ENCODE measurements at places on chromosomes 13 and 19.

DNA sequence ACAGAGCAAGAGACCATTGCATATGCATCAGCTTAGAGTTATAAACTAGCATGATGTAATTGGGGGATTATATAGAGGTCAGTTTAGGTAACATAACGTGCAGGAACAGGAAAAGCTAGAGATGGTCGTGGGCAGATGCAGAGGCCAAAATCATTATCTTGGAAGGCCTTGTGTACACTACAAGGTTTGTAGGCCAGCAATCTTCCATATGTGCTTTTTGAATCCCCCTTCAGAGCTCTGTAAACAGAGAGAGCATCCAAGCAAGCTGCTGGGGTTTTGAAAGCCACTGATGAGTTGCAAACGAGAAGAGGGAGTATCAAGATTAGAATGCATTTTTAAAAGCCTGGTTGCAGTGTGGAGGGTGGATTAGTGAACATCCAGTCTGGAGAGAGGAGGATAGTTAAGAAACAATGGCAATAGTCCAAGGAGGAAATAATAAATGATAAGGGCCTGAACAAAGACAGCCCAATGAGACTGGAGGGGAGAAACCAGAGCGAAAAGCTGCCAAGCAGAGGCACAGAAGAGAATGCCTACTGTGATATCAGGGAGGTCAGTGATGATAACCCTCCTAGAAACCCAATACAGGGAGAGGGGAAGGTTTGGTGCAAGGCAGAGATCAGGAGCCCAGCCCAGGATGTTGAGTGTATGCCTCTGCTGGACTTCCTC lies 109.6 kb downstream of the ZAR1L start:
- no peak for DNase-seq

DNA sequence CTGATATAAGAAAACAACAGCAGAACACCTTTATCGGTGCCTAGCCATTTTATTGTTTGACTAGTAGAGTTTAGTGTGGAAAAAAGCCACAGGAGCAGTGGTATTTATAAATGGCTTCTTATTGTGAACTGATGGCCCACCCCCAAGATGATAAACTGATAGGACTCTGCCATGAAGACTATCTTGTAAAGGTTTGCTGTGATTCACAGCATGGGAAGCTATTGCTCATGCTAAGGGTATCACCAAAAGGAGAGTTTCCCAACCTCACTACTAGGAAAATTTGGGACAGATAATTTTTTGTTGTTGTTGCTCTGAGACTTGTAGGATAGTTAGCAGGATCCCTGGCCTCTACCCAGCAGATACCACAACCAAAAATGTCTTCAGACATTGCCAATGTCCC lies 12.0 kb upstream of the SLC7A1 start:
- no peak for DNase-seq

DNA sequence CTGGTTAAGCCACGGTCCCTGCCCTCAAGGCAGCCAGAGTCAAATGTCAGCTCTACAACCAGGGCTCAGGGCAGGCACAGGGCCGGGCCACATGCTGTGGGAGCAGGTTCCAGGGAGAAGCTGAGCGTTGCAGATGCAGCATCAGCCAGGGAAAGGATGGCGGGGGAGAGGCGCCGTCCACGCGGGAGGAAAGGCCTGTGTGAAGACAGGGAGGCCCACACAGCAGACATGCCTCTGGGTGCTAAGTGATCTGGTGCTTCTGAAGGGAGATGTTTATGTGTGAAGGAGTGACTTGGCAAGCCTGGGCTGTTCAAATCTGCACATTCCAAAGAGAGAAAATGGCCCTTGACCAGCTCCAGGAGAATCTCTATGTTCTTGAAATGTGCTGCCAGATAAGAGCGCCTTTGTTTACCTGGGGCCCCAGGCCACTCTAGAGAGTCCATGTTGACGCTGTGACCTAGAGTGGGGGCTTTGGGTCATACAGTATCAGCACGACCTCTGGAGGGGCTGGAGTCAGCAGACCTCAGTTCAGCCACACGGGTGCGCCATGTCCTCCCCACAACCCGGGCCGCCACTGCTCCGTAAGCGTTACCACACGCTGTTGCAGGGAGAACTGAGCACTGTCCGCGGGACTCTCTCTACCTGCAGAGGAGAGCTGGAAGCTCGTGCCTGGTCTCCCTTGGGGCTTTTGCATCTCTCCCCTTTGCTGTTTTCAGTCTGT lies 15.9 kb upstream of the ATF5 start:
- DNase-seq: no peak

DNA sequence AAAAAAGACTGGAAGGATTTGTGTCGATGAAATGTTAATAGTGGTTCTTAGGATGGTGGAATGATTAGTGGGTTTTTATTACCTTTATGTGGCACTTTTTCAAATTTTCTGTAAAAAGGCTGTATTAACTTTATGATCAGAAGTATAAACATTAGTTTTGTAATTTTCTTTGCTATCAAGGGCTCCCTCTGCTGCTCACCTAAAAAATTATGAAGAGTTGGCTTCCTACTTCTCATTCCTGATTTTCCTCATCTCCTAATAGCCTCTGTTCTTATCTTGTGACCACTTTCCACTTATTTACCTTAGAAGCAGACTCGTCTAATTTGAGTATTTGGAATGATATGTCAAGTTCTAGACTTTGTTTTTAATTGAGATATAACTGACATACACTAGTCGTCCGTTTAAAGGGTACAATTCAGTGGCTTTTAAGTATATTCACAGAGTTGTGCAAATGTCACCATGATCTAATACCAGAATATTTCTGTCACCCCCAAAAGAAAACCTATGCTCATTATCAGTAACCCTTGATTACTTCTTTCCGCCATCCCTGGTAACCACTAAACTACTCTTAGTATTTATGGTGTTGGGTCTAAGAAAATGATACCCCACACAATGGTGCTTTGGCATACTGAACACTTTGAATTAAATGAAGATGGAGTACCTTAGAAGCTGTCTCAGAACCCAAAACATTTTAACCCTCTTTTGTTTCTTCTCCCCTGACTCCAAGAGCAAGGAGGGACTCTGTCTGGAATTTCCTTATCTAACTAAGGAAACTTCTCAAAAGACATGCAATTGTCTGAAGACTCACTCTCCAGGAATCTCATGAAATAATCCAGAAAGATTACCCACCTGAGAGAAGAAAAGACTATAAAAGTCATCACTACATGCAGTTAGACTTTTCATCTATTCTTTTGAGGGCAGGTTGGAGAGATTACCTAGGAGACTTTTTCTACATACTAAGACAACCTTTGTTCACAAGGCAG lies 311.3 kb downstream of the DLEU7 start:
- no peak for DNase-seq

- no peak for DNase-seq
These were observed 696.2 kb upstream of the SLITRK5 start for GRCh38 chr13:86974995-86975328.

DNA sequence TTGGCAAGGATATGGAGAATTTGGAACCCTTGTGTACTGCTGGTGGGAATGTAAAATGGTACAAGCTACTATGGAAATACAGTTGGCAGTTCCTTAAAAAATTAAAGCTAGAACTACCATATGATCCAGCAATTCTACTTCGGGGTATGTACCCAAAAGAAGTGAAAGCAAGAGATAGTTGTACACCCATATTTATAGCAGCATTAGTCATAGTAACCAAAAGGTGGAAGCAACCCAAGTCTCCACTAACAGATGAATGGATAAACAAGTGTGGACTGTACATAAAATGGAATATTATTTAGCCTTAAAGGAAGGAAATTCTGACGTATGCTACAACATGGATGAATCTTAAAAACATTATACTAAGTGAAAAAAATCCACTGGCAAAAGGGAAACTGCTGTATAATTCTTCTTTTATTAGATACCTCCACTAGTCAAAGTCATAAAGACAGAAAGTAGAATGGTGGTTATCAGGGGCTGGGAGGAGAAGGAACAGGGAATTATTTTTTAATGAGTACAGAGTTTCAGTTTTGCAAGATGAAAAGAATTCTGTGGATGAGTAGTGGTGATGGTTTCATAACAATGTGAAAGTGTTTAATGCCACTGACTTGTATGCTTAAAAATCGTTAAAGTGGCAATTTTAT lies 141.6 kb downstream of the RXFP2 start:
- no peak for DNase-seq

DNA sequence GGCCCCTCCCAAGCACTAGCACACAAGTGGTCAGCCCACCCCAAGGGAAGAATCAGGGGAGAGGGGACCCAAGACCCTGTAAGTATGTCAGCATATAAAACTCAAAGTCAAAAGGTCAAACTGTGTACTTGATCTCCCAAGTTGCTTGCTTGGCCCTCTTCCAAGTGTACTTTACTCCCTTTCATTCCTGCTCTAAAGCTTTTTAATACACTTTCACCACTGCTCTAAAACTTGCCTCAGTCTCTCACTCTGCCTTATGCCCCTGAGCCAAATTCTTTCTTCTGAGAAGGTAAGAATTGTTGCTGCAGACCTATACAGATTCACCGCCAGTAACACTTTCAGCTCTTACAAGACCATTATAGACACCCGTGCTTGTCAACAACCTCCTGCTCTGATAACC lies 15.1 kb upstream of the RNASEH2B start:
- DNase-seq: no peak

- DNase-seq: no peak
These were observed 33.1 kb downstream of the SLC25A42 start for GRCh38 chr19:19096641-19097627.

GRCh38 chr19:32268381-32268780 lies 77.0 kb upstream of the ZNF507 start:
- DNase-seq: no peak

DNA sequence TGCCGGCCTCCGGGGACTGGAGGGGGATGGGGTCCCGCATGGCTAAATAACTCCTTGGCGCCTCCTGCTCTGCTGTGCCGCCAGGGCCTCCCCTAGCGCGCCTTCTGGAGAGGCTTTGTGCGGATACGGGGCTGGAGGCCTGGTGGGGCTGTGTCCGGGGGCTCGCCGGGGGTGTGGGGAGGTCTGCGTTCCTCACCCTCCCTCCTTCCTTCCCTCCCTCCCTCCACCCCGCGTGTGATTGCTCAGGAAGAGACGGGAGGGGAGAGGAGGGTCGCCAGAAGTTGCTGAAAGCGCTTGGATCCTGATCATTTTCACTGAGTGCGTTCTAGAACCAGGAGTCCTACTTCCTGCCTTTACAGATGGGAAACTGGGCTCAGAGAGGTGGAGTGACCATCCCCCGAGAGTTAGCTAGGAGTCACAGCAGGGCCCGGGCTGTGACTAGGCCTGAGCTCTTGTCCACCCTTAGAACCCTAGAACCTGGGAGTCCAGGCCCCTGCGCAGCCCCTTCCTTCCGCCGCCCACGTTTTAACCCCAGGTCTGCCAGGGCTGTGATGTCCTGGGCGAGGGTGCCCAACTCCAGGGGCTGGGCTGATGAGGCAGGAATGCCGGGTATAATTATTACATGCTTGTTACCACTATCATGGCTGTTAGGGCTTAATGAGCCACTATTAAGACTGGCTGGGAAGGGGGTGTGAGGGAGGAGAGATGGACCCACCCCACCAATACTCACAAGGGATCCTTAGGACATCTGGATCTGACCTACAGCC lies 782 bp upstream of the JUND start:
- no peak for DNase-seq

DNA sequence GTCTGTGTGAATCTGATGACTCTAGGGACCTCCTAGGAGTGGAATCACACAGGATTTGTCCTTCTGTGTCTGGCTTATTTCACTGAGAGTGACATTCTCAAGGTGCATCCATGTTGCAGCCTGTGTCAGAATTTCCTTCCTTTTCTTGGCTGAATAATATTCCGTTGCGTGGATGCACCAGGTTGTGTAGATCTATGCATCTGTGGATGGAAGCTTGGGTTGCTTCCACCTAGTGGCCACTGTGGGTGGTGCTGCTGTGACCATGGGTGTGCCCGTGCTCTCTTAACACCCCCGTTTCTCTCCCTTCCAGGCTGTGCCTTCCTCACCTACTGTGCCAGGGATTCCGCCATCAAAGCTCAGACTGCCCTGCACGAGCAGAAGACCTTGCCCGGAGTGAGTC lies 26.2 kb downstream of the CELF5 start:
- no peak for DNase-seq

DNA sequence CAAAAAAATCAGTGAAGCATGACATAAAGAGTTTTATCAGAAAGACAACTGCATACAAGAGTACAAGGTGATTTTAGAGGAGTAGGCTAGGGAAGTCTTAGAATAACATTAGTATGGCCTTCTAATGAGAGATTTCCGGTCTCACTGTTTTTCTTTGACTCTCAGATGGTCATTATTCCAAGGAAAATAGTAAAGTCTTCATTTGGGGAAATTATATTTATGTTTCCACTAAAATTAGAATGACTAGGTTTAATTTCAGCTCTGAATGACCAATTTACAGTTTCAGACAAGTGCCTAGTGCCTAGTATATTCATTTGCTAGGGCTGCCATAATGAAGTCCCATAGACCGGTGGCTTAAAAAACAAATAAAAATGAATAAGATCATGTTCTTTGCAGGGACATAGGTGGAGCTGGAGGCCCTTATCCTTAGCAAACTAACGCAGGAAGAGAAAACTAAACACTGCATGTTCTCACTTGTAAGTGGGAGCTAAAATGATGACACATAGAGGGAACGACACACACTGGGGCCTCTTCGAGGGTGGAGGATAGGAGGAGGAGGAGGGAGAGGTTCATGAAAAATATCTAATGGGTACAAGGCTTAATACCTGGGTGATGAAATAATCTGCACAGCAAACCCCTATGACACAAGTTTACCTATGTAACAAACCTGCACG lies 303.1 kb downstream of the PCDH9 start:
- DNase-seq: no peak

DNA sequence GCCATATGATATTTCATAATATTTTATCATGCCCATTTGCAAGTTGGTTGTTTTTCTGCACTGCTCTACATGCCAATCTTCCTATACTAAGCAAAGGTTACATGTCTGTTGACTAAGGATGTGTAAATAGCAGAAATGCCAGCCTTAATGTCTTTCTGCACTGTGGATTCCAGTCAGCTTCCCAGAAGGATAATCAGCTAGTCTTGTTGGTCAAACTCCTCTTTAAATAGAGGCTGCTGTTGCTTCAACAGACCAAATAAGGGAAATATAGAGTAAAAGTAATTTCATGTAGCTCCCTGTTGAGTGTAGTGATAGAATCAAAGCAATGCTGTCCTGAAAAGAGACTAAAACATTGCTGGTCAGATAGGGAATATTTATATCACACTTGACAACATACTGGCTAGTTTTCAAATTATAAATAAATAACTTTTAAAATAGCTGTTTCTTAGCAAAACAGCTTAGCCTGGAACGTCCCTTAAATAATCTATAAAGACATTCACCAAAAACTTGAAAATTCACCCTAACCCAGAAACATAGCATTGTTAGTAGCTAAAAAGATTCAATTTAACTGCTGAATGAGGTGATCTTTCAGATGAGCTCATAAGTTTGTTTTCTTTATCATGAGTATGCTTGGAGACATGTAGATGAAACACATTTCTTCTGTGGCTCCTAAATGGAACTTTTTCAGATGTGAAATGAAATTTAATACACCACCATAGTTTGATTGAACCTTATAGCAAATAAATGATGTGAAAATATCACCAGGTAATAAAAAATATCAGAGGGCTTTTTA lies 56.6 kb downstream of the FRY start:
- DNase-seq: no peak

- peak; percentile 16 for DNase-seq
These were observed 9.8 kb downstream of the SIGLEC10 start for GRCh38 chr19:51407511-51408131.
